NCI-H187 (cell line): ENCODE measurements at places on chromosomes 1 and 21.

DNA sequence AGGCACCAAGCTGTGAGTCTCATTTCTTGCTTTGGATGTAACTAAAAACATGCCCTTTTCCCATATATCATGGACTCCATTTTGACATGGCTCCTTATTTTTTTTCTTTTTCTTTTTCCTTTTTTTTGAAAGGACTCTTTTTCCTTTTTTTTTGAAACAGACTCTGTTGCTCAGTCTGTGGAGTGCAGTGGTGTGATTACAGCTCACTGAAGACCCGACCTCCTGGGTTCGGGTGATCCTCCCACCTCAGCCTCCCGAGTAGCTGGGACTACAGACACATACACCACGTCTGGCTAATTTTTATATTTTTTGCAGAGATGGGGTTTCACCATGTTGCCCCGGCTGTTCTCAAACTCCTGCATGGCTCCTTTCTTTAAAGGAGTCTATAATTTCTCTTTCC, 10.4 kb upstream of the SYCP1 start:
- DNase-seq: no peak

DNA sequence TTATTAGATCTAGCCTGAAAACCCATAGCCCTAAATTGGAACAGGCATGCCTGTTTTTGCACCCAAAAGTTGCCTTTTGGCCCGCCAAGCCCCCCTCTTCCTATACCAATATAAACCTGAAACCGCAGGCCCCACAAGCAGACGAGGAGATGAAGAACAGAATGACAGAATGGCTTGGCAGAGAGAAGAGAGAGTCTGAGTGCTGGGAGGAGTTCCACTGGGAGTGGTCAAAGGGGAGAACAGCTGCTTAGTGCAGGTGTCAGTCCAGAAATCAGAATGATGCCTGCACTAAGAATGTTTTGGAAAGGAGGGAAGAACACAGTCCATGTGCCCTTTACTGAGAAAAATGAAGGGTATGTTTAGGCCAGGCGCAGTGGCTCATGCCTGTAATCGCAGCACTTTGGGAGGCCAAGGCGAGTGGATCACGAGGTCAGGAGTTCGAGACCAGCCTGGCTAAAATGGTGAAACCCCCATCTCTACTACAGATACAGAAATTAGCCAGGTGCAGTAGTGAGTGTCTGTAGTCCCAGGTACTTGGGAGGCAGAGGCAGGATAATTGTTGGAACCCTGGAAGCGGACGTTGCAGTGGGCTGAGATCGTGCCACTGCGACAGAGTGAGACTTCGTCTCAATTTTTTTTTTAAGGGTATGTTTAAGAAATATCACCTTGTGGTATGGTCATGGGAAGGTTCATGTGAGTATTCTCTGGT, 9.4 kb downstream of the DYRK1A start:
- DNase-seq: no peak

GRCh38 chr1:81562934-81563333, 237.8 kb upstream of the ADGRL2 start:
- no peak for DNase-seq

DNA sequence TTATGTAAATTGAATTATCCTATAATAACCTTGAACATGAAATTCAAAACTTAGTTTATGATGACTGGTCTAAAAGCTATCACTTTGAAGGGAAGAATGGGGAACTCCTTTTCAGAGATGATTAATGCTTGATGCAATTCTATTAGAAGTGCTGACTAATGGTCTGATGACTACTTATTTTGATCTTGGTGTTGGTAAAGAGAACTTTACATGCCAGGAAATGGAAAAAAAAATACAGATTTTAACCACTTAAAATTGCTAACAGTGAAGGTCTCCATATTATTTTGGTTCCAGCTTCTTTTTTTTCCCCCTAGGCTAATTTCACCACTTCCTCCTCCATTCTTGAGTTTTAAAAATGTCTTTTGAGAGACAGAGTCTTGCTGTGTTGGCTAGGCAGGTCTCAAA, 22.9 kb downstream of the S1PR1 start:
- no peak for DNase-seq

DNA sequence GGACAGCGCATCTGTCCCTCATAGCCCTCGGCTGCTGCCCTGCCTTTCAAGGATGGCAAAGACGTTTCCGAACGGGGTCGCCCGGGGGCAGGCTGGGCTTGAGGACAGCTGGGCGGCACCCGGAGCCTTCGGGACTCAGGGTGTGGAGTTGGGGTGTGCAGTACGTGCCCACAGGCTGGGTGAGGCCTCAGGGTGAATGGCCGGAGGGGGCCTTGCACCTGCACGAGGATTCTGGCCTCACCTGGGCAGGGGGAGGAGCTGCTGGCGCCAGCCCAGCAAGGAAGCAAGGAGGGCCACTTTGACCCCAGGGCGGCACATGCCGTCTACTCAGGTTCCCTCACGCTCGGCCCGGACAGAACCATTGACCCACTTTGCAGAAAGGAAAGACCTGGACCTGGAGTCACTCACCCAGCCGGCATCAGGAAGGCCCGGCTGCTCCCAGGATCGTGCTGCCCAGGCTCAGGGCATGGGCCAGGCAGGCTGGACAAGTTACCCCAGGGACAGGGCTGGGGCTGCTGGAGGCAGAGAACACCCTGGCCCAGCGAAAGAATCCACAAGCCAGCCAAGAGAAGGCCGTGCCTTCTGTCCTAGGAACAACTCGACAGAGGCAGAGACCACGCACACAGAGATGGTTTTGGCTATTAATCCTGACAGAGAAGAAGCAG, 65.1 kb upstream of the TTC34 start:
- no peak for DNase-seq

GRCh38 chr1:112665857-112666256, 8.6 kb upstream of the MOV10 start:
- DNase-seq: no peak

DNA sequence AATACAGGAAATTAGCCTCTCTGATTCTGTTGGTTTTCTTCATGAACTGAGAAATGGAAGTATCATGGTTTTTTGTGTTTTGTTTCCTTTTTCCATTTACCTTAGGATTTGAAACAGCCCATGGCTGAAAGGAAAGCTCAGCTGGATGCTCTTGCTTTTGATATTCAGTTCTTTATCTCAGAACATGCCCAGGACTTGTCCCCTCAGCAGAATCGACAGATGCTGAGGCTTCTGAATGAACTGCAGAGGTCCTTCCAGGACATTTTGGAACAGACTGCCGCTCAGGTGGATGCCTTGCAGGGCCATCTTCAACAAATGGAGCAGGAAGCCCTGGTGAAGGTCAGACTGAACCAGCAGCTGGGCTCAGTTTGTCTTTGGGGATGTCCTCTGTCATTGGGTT, 142.4 kb downstream of the MACF1 start:
- DNase-seq: no peak

DNA sequence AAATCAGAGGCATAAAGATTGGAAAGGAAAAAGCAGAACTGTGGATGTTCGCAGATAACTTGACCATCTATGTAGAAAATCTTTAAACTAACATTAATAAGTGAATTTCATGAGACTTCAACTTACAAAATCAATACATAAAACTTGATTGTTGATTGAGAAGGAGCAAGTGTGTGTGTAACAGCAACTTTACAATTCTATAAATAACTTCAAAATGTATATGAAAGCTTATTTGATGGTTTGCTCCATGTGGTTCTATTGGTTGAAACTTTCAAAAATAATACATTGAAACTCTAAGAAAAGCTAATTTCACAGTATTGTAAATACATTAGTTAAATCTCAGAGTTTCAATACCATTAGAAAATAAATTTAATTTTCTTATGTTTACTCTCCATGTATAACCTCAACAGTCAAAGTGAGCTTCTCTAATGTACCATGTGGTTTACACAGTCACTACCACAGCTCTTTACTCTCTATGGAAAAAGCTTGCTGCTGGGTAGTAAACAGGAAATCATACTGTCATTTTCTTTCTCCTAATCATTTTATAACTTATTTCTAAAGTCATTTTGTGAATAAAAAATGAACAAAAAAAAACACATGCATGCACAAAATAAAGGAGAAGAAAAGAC, 12.0 kb downstream of the AKT3 start:
- DNase-seq: no peak

GRCh38 chr1:163174524-163175437, 27.9 kb downstream of the RGS5 start:
- peak; percentile 60 for DNase-seq

DNA sequence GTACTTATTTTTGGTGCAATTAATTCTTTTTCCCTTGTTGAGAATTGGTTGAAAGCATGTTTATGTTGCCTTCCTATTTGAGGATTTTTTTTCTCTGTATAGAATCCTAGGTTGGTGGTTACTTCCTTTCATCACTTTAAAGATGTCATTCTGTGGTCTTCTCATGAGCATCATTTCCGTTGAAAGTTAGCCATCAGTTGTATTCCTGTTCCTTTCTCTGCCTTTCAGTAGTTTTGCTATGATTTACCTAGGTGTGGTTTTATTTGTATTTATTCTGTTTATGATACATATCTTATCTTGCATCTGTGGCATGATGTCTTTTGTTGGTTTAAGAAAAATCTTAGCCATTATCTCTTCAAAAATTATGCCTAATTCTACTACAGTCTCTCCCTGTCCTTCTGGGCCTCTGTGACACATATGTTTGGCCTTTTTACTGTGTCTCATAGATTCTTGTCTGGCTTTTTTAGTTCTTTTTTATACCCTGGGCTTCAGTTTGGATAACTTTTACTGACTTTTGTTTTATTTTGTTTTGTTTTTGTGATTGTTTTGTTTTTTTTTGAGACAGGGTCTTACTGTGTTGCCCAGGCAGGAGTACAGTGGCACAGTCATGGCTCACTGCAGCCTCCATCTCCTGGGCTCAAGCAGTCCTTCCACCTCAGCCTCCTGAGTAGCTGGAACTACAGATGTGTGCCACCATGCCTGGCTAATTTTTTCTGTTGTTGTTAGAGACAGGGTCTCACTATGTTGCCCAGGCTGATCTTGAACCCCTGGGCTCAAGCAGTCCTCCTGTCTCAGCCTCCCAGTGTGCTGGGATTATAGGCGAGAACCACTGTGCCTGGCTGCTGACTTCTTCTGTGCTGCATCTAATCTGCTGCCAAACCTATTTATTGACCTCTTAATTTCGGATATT, 24.1 kb downstream of the PTGFRN start:
- DNase-seq: no peak

- no peak for DNase-seq
Measured at GRCh38 chr1:22303816-22304215, 147.8 kb upstream of the ZBTB40 start.

DNA sequence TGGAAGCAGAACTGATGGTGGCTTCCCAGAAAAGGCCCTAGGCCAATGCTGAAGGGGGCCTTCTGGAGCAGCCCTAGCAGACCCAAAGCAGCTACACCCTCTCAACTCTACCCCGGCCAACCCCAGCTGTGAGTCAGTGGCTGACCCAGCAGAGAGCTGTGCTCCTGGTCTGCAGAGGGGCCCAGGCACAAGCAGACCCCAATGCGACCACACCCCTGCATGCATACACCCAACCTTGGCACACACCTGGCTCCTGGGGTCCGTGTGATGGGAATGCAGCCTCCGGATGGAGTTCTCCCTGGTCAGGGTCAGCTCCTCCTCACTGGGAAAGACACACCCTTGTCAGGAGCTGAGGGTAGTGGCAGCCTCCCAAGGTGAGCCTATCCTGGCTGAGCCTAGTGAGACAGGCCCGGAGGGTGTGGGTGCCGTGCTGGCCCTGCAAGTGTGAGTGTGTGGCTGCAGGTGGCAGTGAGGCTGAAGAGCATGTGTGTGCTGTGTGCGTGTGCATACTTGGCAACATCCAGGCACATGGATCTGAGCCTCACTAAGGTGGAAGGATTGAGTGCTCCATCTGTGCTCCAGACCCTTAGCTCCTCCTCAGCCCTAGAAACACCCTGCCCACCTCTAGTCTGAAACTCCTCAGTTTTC, 3.9 kb upstream of the ARHGAP30 start:
- no peak for DNase-seq

DNA sequence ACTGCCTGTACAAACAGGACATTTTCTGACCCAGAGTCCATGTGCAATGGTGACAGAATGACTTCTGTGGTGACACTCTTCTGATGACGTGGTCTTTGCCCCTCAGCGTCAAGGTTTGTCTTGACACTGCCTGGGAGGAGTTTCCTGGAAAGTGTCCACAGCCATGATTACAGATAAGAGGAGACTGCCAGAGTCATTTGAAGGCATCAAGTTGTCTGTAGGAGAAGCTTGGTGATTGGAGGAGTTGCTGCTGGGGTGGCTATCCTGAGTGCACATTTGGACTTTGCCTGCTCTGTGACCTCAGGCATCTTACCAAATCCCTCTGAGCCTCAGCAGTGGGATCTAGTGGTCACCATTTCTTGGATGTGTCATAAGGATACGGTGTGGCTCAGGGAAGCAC, 17.7 kb downstream of the TCHHL1 start:
- no peak for DNase-seq

- DNase-seq: no peak
Measured at GRCh38 chr21:41135746-41136145, 32.2 kb upstream of the BACE2 start.

DNA sequence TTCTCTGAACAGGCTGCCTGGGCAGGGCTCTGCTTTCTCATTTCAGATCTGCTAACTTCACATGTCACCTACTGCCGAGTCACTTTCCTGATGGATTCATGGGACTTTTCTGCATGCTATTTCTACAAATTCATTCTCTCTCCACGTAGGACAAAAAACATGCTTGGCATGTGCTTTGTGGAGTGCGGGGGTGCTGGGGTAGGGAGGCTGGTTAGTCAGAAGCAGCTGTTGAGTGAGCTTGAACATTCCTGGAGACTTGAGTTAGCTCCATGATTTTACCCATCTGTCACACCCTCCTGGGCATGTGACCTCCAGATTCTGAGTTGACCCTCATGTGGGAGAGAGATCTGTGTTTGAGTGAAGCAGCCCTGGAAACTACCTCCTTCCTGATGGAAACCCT, 71.4 kb downstream of the UCK2 start:
- no peak for DNase-seq

GRCh38 chr1:66160719-66161118, 368.0 kb downstream of the PDE4B start:
- DNase-seq: no peak

DNA sequence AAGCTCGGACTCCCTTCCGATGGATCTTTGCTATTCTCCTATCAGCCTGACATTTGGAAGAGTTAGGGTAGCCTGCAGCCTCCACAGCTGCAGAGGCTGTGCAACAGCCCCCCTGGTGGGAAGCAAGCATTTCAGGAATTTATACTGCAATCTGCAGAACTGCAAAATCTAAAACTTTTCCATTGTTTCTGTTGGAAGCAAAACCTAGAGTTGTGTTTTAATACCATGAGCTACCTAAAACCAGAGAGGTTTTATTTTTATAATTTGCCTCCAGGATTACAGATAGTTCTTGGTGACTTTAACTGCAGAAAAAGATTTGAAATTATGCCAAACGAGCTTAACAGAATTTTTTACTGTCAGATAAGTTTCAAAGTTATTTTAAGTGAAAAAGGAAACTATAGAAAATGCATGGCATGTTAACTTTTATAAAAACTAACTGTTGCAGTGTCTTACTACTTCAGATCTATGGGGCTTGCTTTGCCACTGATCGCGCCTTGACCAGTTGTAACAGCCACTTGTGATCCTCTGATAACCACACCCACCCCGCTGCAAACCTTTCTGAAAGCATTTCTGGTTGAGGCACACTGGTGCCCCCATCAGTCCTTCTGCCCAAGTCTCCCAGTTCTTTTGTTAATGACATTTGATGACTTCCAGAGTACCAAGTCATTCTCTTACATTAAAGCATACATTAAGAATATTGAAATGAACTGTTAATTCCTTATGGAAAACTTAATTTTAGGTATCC, 64.8 kb downstream of the PRDM2 start:
- no peak for DNase-seq
